HuH-7.5 (cell line): ENCODE measurements at places on chromosomes 5 and 9.

- no peak for DNase-seq
Measured at GRCh38 chr5:128426090-128426534, 111.9 kb downstream of the FBN2 start.

DNA sequence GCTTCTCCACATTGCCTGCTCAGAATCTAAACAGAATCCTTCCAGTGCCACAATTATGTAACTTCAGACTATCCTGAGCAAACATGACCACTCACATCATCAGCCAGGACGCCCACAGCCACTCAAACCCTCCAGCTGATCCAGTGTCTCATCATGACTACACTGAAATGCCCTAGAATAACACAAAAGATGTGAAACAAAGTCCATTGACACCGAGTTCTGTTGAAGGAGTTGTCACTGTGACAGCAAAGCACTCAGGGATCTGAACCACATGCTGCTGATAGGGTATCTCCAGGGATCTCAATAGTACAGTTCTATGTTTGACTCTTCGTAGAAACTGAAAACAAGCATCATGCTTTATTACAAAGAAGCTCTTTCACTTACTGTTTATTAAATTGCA lies 150.2 kb downstream of the GABBR2 start:
- no peak for DNase-seq

- peak; percentile 74 for DNase-seq
Measured at GRCh38 chr5:36777105-36777757, 99.3 kb upstream of the NIPBL start.

DNA sequence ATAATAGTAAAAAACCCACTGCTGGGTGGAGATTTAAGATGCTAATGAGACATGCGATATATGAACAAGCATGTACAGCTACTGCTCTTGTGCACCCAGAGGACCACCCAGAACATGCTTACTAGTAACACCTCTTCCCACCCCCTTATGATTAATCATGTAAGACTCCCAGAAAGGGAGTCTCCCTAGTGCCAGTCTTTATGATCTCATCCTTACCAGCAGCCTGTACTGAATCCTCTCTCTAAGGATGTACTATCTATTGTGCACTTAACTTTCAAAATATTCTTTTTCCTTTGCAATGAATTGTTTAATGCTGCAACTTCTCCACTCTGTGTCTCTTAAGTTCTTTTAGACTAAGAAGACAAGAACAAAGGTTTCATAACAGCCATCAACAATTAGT lies 9.1 kb upstream of the MAT2B start:
- DNase-seq = no peak

- no peak for DNase-seq
Measured at GRCh38 chr5:81239613-81240012, 6.5 kb downstream of the CKMT2 start.

DNA sequence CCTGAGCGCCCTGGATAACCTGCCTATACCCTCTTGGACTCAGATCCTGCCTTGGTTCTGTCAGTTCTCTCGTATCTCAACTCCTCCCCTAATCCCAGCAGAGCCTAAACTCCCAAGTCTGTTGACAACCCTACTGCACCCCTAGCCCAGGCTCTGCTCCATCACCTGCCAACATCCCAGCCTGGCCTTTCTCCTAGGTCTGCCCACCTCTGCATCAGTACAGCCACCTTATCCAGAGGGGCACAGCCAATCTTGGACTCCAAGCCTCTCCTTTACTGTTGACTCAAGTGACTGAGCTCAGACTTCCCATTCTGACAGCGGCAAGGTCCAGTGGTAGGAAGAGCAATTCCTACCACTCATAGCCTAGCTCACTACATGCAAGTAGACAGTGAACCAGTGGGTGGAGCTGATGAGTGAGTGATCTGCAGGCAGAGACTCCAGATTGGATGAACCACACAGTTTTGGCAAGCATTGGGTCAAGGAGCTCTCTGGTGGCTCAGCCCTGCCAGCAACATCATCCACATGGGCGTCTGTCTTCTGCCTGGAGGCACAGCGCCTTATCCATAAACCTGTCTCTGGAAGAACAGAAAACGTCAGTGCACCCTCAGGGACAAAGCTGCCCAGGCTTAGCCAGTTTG lies 26.5 kb downstream of the TRMO start:
- peak; percentile 38 for DNase-seq

DNA sequence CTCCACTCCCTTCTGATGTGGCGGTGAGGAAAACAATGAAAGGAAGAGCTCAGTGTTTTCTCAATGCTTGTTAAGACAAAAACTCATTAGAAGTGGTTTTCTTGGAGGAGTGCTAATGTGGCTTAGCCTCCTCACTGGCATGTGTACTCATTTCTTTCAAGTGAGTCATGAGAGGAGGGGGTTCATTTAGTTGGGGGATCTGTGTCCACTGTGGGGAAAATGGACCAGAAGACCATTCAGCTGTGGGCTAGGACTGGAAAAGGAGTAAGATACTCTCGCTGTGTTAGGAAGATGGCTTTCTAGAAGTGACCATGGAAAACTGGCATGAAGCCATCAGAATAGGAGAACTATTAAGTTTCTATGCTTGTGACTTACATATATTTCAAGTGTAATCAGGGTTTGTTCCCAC lies 23.5 kb downstream of the KLF9 start:
- DNase-seq = no peak

GRCh38 chr5:104045987-104046386 lies 483.4 kb upstream of the NUDT12 start:
- DNase-seq = no peak

GRCh38 chr9:111005746-111006470 lies 32.4 kb downstream of the LPAR1 start:
- DNase-seq = no peak

GRCh38 chr5:419970-420369 lies 23.0 kb upstream of the EXOC3 start:
- no peak for DNase-seq

DNA sequence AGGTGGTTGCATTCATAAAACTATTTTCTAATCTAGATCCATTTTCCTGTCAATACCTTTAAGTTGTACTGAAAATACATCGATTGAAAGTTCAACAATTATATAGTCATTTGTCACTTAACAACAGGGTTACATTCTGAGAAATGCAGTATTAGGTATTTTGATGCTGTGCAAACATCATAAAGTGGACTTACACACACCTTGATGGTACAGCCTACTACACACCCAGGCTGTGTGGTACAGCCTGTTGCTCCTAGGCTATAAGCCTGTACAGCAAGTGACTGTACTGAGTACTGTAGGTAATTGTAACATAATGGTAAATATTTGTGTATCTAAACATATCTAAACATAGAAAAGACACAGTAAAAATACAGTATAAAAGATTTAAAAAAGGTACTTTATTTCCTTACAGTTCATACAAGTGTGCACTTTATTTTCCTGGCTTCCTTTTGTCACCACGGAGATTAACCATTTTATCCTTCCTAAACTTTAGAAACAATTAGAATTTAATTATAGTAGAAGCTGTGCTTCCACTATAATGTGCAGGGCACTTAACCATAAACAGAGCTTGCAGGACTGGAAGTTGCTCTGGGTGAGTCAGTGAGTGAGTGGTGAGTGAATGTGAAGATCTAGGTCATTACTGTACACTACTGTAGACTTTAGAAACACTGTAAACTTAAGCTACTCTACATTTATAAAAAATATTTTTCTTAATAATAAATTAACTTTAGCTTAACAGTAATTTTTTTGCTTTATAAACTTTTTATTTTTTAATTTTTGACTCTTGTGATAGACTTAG lies 42.9 kb upstream of the MEF2C start:
- DNase-seq = no peak

- DNase-seq = no peak
Measured at GRCh38 chr9:137986268-137987099, 108.9 kb downstream of the CACNA1B start.

DNA sequence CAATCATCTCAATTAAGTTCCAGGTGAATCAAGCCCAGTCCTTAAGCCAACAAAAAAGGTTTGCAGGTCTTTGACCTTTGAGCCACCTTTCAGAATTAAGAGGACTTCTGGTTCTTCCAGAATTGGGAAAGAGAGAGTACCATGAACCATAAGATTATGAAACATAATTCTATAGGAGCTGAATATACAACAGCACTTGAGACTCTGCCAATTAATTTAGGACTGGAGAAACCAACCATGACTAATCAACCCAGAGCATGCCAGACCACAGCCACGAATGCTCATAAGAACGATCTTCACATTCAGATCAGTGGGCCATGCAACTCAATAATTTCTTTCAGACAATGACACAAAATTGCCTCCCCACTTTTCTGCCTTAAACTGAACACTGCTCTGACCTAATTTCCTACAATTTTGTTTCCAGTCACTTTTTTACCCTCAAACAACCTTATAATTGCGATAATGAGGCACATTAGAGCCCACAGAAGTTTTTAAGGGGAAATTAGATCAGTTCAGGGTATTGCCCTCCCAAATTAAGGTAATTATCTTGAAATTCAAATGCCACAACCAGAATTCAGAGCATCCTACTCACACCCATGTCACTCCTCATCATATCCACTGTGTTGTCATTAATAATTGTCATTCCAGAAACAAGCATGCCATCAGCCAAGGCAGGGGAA lies 213.4 kb downstream of the ATPSCKMT start:
- DNase-seq = no peak

DNA sequence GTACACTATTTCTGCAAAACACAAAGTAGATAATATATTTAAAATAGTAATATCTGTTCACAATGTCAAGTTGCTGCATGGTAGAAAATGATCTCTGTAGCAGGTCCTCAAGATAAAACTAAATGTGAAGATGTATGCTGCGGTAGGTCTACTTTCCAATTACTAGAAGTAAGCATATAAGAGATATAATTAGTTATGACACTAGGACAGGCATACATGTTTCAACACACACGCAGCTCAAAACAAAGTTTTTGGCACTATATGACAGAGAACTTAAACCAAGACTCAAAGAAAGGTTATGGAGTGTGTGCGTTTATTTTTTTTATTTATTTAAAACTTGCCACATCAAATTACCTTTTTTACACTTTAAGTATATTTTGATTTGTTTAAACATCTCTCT lies 23.5 kb downstream of the BNC2 start:
- DNase-seq = no peak

DNA sequence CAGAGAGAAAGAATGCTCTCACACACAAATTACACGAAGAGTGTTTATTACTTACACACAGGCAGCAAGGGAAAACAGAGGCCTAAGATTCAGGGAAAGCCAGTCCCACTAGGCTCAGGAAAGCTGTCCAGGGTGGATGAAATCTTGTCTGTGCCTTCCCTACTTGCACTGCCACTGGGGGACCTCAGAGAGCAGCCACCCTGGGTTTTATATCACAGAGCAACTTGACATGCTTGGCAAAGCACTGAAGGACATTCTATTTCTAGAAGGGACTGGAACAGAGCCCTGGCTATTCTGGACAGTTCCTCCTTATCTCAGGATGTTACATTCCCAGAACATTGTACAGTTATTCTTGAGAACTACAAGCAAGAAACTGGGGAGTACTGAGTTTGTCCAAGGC lies 7.5 kb upstream of the PRSS3 start:
- DNase-seq = no peak

DNA sequence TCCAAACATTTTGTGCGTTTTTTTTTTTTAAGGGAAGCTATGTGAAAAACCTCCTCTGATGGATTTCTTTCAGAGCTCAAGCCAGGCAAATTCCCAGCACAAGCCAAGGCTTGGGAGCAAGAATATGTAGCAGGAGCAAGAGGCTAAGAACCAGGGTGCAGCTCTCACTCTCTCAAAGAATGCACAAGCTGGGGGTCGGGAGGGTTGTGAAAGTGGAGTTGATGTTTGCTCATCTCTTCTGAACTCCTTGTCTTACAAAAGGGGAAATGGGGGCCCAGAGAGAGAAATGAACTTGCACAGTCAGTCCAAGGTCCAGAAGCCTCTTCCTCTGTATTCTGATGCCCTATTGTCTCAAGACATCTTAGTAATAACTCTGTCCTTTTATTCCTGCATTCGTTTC lies 7.7 kb upstream of the TRAF1 start:
- no peak for DNase-seq

- DNase-seq = no peak
Measured at GRCh38 chr9:36402536-36402935, 2.5 kb upstream of the RNF38 start.

GRCh38 chr5:9140711-9141110 lies 405.2 kb downstream of the SEMA5A start:
- no peak for DNase-seq

DNA sequence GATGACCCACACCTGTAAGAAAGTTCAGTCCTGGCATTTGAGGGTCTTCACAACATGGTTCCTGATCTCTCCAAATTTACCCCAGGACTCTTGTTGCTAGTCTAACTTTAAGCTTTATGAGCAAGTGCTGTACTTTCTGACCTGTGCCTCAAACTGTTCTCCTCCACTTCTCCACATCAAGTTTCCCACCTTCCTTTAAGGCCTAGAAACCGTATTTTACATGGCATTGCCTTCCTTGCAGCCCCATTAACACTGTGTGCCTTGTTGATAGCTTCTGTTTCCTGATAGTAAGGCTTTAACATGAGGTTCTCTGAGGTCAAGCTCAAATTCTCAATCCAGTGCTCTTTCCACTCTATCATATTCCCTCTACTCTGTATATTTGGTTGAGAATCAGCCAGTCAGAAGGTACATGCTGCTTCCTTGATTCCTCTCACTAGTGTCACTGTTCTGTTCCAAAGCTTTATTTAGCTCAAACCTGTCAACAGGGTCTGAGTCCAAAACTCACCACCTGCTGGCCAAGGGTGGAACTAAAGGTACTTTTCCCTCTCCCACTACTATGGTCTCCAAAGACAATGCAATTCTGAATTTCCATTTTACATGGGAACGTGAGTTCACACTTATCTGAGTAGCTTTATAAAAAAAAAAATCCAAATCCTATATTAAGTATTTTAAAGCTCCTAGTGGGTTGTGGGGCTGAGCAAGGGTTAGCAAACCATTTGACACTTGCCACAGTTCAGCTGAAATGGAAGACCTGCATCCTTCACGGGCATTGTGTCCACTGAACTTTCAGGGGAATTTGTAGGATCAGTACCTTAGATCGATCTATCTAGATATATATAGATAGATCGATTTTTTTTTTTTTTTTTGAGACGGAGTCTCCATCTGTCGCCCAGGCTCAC lies 21.1 kb downstream of the VCP start:
- no peak for DNase-seq

GRCh38 chr5:139014726-139015125 lies 139.6 kb upstream of the LRRTM2 start:
- DNase-seq = no peak

- DNase-seq = no peak
Measured at GRCh38 chr9:84742261-84742660, 72.7 kb downstream of the NTRK2 start.

DNA sequence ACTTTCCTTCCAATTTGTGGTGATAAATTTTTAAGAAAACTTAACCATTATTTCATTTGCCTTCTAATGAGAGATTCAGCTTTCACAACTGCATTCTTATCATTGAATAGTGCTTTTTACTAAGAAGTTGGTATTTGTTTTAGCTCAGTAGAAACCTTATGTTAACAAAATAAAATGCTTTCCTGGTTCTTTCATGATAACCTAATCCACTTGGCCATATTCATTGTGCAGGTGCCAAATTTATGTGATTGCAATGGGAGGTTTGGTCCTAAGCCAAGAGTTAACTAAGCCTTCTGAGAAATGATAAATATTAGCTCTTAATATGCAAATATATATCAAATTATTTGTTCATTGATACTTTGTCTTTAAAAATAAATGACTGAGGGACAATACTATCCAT lies 141.1 kb upstream of the TLE4 start:
- no peak for DNase-seq
